ENCODE measurements at places on chromosomes 3 and 15. TPM values are rescaled to one million over a fixed set of nuclear protein-coding genes. Genes with fewer than 3 reads are reported as not detected.

- DNase-seq = no peak
These were observed 33.4 kb downstream of the CCDC33 start for GRCh38 chr15:74269362-74270035.

GNB4 gene
- total RNA-seq = 58.7 TPM

GRCh38 chr3:58154626-58155449, 55.9 kb downstream of the DNASE1L3 start:
- peak; percentile 91 for DNase-seq

CASR gene
- 0.09 TPM for total RNA-seq

DNA sequence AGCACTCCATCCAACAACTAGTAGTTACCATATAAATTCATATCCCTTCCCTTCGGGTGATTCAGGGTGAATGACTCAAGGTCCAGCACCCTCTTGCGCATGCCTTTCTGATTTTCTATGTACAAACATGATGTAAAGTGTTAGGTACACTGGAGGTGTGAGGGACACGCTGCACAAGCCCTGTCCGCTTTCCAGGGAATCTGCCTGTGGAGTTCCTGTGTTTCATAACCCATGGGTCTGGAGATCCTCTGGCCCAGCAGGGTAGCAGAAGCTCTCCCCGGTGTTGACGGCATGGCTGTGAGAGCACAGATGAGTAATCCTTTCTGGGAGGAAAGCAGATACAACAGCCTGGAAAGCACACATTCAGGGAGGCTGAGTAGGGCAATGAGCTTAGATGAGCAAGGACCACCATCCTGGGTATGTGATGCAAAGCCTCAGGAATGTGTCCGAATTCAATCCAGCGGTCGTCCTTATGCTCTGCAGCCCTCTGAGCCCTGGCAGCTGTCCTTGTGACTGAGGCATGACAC, 142.9 kb upstream of the TP63 start:
- DNase-seq = no peak

All from cerebellum (tissue), 4 donors.